NCI-H1092 (cell line): ENCODE measurements at places on chromosomes 5 and 9.

- DNase-seq = no peak
These were observed 23.1 kb upstream of the NSMF start for GRCh38 chr9:137482094-137482781.

DNA sequence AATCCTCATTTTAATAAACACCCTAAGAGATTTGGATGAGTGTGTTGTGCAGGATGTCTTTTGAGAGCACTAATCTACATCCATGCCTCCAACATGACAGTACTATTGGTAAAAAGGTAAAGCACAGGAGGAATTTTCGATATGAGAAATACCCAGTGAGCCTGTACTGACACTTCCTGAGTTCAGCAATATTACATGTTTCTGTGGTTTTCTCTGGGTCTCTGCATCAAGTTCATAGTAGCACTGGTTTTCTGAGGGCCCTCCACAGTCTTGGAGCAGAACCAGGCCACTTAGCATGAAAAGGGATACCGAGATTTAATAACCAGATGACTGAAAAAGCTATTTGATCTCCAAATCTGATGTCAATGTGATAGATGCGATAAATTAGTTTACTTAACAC is 524.1 kb downstream of the TMEM38B start:
- DNase-seq = no peak

- no peak for DNase-seq
These were observed 41.3 kb upstream of the S1PR3 start for GRCh38 chr9:88949961-88950340.

DNA sequence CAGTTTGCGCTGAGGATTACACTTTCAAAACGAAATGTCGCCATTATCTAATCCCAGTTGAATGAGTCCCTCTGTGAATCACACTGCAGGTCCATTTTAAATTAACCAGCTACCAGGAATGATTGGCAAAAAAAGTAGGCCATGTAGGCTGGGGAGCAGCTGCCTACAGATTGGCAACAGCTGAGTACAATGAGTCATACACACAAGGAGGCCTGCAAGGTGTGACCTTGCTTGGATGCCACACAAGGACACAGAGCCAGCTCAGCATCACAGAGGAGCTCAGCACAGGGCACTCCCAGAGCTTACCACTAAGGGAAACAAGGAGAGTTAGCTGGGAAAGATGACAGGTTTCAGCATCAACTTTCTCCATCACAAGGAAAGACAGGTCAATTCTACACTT is 12.9 kb downstream of the HAVCR1 start:
- DNase-seq = no peak

DNA sequence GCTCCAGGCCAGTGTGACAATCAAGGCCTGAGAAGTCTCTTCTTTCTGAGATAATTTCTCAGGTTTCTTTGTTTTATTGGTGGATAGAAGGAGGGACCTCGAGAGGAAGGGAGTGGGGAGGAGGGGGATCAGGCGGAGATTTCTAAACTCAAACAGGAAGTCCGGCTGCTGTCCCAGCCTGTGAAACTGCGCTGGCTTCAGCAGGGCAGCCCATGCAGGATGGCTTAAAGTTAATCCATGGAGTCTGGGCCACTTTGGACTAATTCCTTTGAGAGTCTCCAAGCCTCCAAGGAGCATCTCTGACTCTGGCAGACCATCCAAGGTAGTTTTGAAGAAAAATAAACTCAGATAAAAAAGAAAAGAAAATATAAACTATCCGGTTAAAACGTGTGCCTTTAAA is 378.5 kb downstream of the MLLT3 start:
- no peak for DNase-seq

DNA sequence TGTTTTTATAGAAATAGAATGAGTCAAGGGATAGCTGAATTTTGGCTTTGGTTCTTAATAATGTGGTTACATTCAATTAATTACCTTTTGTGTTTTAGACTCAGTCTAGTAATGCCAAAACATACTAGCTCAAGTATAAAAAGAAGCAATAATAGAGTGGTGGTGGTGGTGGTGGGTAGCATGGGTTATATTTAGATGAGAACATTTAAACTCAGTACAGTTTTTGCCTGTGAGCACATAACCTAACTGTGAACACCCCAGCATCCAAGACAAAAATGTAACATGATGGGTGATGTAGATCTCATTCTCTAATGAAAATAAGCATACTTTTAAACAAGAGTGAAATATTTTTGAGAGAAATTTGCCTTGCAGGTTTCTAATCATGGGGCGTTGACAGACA is 14.2 kb downstream of the CPEB4 start:
- no peak for DNase-seq

DNA sequence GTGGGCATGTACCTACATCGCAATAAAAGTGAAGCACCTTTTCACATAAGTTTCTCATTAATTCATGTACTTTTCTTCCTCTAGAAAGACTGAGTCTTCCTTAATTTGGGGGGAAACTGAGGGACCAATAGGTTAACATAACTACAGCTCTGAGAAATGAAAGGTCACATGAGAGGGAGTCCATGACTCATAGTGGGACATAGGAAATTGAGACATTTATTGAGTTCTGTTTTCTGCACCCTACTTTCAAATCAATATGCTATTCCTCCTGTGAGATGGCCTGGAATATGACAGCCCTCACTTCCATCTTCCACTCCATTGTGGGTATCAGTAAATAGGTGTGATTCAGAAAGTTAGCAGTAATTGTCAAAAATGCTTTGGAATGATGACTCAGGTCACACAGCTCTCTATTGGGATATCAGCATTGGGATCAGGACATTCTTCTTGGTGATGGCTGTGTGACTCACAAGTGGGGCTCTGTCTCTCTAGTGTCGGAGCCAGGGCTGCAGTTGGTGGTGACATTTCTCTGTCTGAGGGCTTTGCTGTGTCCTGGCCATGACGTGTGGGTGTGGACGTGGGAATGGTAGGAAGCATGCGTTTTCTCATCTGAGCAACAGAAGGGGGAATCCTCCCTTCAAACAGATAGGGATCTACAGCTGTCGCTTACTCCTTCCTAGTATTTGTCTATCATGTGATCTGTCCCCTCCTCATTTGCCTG is 125.0 kb downstream of the TRIO start:
- DNase-seq = no peak

DNA sequence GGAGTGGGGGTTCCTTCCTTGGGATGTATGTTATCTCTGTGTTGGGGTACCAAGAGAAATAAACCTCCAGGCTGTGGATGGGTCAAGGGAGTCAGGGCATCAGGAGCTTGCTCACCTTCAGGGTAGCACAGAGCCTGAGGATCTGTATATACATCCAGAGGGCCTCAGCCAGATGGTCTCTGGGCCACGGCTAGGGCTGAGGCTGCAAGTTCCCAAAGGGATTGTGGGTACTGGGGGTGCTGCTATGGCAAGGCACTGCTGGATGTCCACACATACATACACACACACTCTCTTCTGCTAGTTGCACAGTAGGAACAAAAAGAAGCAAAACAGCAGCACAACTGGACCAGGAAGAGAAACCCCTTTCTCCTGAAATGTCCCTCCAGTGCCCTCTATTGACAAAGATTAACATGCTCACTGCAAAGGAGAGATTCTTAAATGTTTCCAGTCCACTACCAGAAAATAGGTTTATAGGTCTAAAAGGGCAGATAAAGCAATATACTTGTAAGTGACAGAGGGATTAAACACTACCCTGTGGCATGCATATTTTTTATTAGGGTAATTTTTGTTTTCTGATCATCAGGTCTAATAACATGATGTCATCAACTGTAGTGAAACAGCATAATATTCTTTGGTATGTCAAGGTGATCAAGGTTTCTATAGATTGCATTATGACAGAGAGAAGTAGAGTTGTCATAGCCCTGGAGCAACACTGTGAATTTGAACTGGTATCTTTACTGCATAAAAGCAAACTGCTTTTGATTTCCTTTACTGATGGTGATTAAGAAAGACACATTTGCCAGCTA is 56.3 kb upstream of the KCNN2 start:
- DNase-seq = no peak

- no peak for DNase-seq
These were observed 9.5 kb downstream of the ELP1 start for GRCh38 chr9:108924466-108924865.

- no peak for DNase-seq
These were observed 56.9 kb upstream of the ASS1 start for GRCh38 chr9:130387905-130388304.

GRCh38 chr9:22201256-22201655 is 192.2 kb upstream of the CDKN2B start:
- no peak for DNase-seq

GRCh38 chr5:19179571-19179970 is 808.4 kb downstream of the CDH18 start:
- DNase-seq = no peak

- DNase-seq = no peak
These were observed 270.1 kb downstream of the HSPA4 start for GRCh38 chr5:133321833-133322420.

- no peak for DNase-seq
These were observed 129.2 kb upstream of the FST start for GRCh38 chr5:53350991-53351770.

DNA sequence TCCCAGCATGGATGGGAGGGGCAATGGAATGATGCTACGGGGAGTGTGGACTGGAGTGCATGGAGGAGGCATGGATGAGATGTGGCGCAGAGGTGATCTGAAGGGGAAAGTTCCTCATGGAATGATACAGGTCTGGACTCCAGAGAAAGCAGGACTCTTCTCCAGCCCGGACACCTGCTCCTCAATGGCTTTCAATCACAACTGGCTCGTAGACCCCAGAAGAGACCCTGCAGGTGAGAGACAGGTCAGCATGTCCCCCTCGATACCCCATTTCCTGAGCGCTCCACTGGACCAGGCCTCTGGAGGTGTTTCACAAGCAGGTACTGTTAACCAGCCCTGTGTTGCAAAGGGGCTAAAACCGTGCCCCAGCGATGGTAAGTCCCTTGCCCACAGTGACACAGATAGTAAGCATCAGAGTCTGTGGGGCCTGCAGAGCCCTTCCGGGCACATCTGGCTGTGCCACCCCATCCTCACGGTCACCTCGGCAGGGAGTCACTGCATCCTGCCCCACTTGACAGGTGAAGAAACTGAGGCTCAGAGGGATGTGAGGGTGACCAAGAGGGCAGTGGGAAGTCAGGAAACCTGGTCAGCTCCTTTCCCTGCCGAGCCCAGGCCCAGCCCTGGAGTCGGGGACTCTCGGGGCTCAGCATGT is 5.5 kb upstream of the DPM2 start:
- no peak for DNase-seq

- DNase-seq = no peak
These were observed 338.8 kb upstream of the ATP10B start for GRCh38 chr5:161190778-161191177.

DNA sequence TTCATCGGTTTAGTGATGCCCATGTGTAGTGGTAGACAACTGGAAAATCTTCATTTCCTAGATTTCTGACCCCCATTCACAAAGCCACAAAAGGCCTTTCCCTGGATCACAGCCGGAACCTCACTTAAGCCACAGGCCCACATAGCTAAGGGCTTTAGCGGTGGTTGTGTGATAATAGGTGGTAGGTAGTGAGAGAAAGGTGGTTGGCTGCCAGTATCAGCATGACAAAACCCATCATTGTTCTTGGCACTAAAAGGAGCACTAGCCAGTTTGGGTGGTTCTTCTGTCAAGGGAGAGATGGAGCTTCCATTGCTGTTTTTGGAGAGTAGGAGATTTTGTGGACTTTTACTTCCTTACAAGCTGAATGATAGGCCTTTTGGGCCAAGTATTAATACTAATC is 9.7 kb upstream of the SLC36A2 start:
- DNase-seq = no peak

DNA sequence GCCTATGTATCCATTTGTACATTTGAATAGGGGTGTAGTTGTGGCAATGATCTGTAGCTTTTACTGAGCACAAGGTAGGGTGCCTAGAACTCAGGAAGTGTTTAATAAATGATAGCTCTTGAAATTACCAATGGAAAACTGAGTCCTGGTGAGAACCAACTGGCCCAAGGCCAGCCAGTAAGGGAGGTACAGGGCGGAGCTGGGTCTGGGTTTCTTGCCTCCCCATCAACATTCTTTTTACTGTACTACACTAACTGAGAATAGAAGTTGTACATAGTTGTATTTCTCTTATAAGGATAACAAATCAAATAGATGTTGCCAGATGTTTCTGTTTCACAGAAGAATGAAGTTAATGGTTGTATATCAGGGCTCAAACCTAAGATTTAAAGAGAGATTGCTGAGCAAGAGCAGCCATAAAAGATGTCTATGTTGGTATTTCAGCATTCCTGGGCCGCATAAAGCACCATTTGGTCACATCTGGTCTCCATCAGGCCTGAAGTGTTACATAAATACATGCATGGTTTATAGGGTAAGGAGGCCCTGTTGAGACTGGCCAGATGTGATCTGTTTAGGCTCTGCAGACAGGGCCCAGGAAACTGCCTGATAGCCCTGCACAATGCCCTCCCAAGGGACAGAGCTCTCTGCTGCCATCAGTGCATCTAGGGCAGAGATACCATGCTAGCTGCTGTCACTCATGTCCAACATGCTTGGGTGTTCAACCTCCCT is 210.5 kb downstream of the NXNL2 start:
- DNase-seq = no peak

DNA sequence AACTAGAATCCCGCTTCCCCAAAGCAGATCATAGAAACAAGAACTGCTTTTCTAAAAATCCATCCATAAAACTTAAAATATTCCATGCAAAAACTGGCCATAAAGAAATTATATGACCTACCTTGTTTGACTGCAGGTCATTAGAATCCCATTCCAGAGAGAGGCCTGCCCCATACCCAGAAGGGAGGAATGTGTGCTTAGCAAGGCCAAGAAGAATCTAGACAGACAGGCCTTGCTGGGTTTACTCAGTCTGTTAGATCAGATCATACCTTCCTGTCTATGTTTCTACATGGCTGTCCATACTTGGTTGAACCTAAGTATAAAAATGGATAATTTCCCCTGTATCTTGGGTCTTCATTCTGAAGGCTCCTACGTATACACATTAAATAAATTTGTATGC is 358.8 kb upstream of the TRPC7 start:
- no peak for DNase-seq

DNA sequence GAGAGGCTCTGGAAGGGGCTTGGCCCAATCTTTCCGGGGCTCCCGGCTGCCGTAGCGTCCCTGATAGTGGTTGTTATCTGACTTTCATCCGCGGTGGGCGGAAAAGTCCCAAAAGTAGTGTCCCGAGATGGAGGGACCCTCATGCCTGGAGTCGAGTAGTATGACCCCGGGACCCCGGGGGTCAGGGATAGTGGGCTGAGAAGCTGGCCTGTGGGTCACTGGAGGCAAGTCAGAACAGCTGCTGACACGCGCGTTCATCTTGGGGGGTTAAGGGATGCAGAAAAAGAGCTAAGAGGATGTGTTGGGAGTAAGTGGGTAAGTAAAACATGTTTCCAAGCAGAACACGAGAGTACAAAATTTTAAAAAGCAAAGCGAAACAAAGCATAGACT is 123.4 kb downstream of the TMEM161B start:
- no peak for DNase-seq

GRCh38 chr9:133886563-133887501 is 105.3 kb downstream of the VAV2 start:
- no peak for DNase-seq

- no peak for DNase-seq
These were observed 55.8 kb downstream of the SLC22A5 start for GRCh38 chr5:132425009-132425937.

GRCh38 chr5:122844136-122844909 is 1.1 kb upstream of the SNX24 start:
- no peak for DNase-seq
